CD4-positive, alpha-beta T cell treated with Interleukin-6 for 4 hours (primary cell): ENCODE measurements at places on chromosomes 2 and 18.

GRCh38 chr2:53949457-53949856 is 21.3 kb downstream of the PSME4 start:
- no peak for DNase-seq

- DNase-seq, result no peak
Observed at GRCh38 chr18:30945761-30946160, 96.8 kb downstream of the DSC3 start.

GRCh38 chr18:31301201-31301655 is 16.7 kb upstream of the DSG1 start:
- DNase-seq, result no peak

DNA sequence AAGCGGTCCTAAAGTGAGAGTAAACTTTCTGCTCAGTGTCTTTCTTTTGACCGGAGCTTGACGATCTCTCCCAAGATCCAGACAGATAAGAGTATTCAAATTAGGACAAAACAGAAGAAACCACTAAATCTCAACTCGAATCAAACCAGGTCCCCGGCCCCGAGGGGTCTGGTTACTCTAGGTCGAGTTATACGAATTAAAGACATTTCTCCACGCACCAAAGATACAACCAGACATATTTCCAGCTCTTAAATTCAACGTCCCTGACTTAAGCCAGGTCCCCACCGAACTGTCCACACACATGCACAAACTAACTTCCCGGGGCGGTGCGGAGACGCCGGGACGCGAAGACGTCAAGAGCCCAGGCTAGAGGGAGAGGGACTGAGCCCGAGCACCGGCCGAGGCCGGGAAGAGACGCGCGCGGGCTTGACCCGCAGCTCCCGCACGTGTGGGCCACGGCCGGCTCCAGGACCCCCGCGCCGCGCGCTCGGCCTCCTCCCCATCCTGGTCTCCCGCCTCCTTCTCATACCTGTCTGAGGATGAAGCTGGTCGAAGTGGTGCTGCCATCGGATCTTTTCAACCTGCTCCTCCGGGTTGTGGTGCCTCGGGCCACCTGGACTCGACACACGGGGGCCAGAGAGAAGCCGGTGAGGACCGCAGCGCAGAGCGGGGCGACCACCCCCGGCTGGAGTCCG is 896 bp downstream of the CACNB4 start:
- DNase-seq, result no peak

DNA sequence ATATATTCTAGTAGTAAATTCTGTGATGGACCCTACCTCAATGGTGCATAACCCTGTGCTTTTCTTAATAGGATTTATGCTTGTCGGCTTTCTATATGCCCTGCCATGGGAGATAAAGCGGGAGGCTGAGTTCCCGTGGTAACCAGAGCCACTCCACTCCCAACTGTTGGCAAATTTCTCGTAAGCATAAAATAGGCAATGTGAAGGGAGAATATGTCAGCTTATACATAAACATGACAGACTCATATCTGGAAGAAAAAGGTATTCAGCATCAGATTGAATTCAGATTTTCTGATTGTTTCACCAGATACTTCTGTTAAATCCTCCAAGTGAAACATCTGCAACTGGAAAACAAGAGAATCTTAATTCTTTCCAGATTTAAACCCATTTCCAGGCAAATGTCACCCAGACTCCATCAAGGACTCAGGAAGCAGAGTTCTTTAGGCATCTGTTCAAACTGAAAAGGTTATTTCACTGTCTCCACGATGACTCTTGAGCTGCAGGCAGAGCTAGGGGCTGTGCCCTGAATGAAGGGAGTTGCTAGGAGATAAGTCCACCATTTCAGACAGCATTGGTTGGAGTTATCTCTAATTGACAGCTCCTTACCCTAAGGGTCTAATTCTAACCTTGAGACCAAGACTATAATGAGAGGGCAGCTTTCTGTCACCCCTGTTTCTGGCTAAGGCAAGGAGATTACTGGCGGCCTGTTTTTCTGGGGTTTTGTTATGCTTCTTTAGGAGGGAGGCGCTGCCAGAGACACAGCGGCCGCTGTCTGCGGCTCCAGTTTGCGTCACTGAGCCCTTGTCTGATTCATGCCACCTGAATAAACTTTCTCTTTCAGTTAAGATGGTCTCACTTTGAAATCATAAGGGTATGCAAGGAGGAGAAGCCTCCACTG is 381.3 kb downstream of the SOX11 start:
- DNase-seq, result no peak
